Right atrium auricular region (tissue), 2 donors: ENCODE measurements at places on chromosomes 11 and 22.
A peak's percentile ranks its signal among the peaks of the same experiment; 100 is the strongest.

- no peak for DNase-seq
These were observed 28.1 kb downstream of the VSTM5 start for GRCh38 chr11:93822359-93822758.

- no peak for DNase-seq
These were observed 1.2 kb upstream of the MYO7A start for GRCh38 chr11:77126861-77127234.

DNA sequence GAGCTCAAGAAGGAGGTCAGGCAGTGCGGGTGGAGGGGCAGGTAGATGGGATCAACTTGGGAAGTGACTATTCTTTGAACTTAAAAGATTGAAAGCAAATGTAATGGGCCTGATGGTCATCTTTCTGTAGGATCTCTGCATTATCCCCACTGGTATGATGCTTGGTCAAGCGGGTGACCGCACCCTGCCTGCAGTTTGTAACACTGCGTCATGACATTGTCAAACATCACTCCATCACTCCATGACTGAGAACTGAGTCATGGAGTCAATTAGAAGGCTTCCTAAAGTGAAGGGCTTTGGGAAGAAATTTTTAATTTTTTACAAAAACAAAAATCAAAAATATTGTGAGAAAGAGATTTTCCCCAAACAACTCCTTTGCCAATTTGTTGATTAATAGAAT lies 62.4 kb upstream of the BMAL1 start:
- no peak for DNase-seq

DNA sequence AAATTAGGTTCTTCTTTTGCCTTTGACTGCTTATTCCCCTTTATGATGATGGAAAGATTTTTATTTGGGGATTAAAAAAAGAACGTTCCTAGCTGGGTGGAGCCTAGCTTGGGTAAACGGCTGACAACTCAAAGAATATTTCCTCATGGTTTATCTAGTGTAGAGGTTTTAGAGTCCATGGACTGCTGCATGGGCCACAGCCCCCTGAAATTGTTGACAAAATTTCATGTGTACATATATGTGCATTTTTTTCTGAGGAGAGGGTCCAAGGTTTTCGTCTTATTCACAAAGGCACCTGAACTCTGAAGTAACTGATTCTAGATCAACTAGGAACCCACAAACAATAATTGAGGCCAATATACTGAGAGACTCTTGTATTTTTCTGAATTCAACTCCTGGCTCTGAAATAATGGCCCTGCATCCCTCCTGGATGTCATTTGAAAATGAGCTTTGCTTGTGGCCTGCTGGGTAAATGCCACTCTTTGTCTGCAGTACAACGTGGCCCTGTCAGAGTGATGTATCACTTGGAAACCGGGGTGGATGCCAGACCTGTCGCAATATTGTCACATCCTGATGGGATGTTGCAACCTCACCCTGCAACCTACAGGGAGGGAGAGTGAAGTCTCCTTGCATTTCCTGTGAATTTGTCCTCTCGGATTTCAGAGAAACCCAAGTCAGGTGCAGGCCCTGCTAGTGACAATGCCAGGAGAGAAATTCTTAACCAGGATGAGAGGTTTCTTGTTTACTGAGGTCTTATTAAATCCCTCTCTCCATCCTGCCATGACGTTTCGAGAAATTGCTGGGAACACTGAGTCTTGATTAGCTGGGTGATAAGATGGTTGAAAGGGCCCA lies 33.8 kb downstream of the EHF start:
- peak; percentile 89 for DNase-seq

GRCh38 chr11:1257366-1257765 lies 34.5 kb downstream of the MUC5B start:
- DNase-seq = no peak

GRCh38 chr11:121540627-121541026 lies 87.9 kb upstream of the SORL1-AS1 start:
- DNase-seq = no peak

GRCh38 chr11:63277345-63277943 lies 34.0 kb upstream of the SLC22A25 start:
- no peak for DNase-seq

DNA sequence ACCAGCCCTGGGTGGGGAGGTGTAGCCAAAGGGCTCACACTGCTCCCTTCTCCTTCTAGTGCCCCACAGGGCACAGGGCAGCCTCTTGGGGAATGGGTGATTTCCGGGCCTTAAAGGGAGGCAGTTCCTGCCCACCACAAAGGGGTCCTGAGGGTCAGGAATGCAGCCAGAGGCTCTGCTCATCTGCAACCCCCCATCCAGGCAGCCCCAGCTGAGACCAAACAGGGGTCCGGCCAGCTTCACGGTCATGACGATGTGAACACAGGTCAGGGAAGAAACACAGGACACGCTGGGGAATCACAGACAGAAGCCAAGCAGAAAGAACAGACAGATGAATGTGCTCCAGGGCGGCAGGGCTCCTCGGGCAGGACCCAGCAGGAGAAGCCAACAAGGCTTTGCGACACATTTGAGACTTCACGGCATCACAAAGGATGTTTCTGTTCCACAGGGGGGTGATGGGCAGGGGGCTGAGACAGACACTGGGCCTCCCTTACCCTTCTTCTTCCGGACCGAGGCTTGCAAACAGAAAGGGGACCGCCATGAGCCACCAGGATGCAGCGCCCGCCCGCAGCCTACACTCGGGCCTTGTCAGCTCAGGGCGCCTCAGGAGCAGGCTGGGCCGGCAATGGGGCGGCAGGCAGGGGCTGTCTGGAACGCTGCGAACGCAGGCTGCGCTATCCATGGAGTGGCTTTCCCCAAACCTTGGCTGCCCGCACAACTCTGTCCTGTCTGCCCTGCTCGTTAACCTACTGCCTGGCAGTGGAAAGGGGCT lies 101.9 kb downstream of the CTTN start:
- no peak for DNase-seq

- DNase-seq = no peak
These were observed 17.6 kb upstream of the BDNF start for GRCh38 chr11:27717801-27718229.

DNA sequence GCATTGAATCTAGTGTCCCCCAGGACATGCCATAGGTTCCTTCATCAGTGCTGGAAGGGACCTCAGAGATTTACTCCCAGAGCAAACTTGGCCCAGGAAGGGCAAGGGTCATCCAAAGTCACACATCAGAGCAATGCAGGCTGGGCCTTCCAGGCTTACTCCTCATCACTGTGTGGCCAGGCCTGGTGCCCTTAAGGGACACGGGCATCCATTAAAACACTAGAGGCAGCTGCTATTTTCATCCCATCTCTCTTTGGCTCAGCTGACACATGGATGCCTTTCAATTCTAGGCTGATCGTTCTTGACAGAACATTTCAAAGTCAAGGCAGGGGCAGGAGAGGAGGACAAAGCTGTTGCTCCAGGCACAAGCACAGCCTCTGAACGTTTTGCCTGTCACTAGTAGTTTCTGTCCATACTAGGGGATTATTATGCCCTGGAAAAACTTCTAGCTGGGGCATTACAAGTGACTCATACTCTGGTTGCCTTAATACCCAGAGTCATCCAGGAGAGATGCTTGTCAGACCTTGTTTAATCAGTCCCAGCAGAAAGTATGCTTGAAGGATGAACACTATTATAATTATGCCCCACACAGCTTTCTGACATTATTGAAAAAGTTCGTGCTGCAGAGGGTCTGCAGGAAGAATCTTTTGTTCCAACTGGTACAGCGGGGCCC lies 240.3 kb downstream of the TENM4 start:
- no peak for DNase-seq
